Inflammatory macrophage treated with lipopolysaccharide for 4 hours (primary cell): ENCODE measurements at places on chromosomes 12 and 14.

- peak; percentile 71 for DNase-seq
Observed at GRCh38 chr14:61564618-61565091, 130.7 kb upstream of the HIF1A start.

- no peak for DNase-seq
Observed at GRCh38 chr14:101797856-101798255, 36.3 kb downstream of the PPP2R5C start.

GRCh38 chr12:8096281-8096915 is 14.3 kb downstream of the NECAP1 start:
- DNase-seq = peak; percentile 66

GRCh38 chr14:94650806-94651805 is 38.9 kb downstream of the SERPINA3 start:
- DNase-seq = no peak

DNA sequence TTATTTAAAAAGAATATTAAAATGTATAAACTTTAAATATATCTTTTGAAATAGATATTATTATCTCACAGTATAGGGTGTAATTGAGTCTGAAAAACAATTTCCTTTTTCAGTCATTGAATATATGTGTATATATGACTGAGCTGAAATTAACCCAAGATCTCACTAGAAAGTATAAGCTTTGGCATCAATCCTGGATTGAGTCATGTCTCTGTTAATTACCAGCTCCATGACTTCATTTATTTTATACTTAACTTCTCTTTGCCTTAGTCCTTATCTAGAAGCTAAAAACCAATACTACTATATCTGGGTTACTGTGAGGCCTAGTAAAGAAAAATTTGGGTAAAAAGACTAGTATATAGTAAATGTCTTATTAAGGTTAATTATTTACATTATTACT is 1020.3 kb downstream of the LRFN5 start:
- DNase-seq = no peak

DNA sequence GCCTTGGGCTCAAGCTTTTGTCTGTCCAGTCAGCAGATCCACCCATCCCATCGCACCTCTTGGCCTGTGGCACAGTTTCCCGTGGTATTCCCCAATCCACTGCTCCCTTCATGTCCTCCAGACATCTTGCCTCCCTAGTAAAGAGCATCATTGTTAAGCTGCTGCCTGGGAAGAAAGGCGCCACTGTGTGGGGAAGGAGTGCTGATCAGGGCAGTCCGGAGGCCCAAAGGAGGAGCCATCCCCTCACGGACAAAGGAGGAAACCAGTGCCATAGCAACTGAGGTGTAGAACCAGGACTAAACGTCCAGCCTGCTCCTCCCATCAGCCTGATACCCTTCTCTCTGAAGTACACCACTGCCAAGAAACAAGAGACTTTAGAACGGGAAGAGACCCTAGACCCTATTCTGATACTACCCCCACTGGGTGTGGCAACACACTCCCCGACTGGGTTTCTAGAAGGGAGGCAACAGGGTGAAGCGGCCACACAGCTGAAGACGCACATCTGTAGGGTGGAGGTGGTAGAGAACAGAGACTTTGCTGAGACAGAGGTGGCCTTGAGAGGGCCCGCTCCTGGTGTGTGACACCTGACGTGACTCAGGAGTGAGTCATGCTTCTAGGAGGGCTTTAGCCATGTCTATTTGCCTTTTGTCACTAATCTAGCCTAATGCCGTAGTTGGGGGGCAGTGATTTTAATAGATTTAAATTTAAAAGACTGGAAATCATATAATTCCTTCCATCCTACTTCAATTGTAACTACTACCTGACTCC is 185.0 kb downstream of the DPF3 start:
- no peak for DNase-seq

GRCh38 chr12:117649796-117650195 is 288.4 kb upstream of the NOS1 start:
- DNase-seq = no peak

- DNase-seq = no peak
Observed at GRCh38 chr14:56796259-56796658, 14.0 kb downstream of the OTX2 start.
